Thoracic aorta (tissue), 2 donors: ENCODE measurements at places on chromosomes 4 and X. TPM values are rescaled to one million over a fixed set of nuclear protein-coding genes. Genes with fewer than 3 reads are reported as not detected.

The PAGE5 gene
- not detected for total RNA-seq

DNA sequence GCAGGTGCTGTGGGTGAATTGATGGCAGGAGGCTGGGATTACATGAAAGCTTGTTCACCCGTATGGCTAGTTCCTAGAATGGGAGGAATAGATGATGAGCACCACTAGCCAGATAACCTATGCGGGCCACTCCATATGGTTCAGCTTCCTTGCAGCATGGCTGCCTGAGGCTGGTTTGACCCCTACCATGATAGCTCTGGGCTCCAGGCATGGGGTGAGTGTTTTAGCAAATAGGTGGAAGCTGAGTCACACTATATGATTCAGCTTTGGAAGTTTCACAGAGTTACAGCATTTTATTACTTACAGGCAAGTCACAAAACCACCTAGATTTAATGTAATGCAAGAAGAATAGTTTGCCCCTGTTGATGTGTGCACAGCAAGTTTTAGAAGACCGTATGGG is 603.2 kb downstream of the STIM2 start:
- DNase-seq: no peak
- no peaks in the 10 kb centered on the region for H3K36me3 ChIP-seq
- H3K4me3 ChIP-seq: no peak overlapping the region
- H3K27me3 ChIP-seq: no peaks in the 10 kb centered on the region
- H3K27ac ChIP-seq: no peak overlapping the region

DNA sequence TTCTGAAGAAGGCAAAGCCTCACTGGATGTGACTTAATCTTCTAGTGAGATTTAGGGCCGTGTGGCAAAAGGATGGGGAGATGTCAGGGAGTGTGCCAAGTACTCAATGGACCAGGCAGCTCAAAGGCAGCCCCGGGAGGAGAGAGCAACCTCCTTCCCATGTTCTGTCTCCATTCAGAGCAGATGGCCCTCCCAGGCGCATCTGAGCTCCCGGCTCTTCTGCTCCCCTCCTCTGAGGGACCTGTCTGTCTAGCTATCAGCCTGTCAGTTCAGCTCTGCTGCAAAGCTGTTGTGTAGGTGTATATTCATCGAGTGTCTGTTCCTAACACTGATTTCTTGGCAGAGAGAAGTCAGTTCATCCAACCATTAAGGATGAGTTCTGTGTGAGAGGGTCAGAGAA is 10.9 kb upstream of the PORCN start:
- no peaks in the 10 kb centered on the region for H3K27me3 ChIP-seq
- no peaks in the 10 kb centered on the region for H3K36me3 ChIP-seq
- no peak overlapping the region for H3K4me3 ChIP-seq
- H3K4me1 ChIP-seq: no peaks in the 10 kb centered on the region

The SPANXN3 gene
- not detected for total RNA-seq

DNA sequence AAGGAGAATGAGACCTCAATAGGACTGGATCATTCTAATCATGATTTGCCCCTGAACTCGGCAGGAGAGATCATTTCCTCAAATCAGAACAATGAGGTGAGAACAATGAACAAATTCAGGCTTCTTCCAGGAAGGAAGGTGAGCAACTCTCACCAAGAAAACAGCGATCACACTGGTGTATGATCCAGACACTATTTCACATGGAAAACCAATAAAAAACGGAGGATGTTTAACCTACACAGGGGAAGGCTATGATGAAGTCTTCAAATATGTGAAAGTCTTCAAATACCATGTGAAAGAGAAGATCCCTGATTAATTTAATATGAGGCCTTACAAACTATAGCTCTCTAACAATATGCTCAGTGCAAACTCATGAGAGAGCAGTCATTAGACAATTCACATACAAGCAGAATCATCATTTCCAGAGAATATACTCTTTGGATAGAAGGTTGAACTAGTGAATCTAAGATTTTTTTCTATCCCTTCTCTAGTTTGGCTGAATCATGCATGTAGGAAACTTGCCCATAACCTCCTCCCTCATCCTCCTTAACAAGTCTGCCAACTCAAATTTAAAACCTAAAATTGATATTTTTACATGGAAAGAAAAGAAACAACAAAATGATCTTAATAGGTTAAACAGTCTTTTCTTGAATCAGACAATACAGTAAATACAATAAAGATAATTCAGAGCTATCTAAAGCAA is 122.5 kb downstream of the ADAMTS3 start:
- no peak overlapping the region for H3K27ac ChIP-seq
- no peak overlapping the region for H3K4me3 ChIP-seq

- H3K4me1 ChIP-seq: peaks cover 15% of the 10 kb centered on the region
- H3K27ac ChIP-seq: no peak overlapping the region
- no peaks in the 10 kb centered on the region for H3K27me3 ChIP-seq
- H3K4me3 ChIP-seq: no peak overlapping the region
- DNase-seq: no peak
Observed at GRCh38 chr4:16194214-16194613, 32.1 kb downstream of the TAPT1 start.

- peaks cover 2% of the 10 kb centered on the region for H3K4me1 ChIP-seq
- no peak overlapping the region for H3K27ac ChIP-seq
Observed at GRCh38 chrX:46788902-46789301, 30.0 kb upstream of the SLC9A7 start.

DNA sequence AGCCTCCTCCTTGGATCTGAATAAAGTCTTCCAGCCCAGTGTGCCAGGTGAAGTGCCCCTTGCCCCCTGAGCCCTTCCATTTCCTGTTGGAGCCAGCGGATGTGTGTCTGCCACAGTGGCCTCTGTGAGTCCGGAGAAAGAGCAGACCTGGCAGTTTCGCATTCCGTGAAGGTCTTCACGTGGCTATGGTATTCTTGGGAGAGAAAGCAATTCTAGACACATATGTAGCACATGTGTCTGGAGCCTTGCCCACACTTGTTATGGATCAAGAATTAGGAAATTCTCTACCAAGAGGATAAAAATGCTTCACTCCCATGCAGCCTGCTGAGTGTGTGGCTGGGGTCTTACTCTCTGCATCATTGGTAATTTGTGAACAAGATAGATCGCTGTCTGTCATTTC is 130.9 kb downstream of the REPS2 start:
- DNase-seq: no peak
- no peak overlapping the region for H3K4me3 ChIP-seq
- H3K36me3 ChIP-seq: no peaks in the 10 kb centered on the region
- peaks cover 33% of the 10 kb centered on the region for H3K4me1 ChIP-seq
- H3K27ac ChIP-seq: peak overlapping the region; percentile 86

The VCX3B gene
- not detected for total RNA-seq

GRCh38 chr4:93743022-93743421 is 85.5 kb upstream of the ATOH1 start:
- H3K4me1 ChIP-seq: no peaks in the 10 kb centered on the region
- no peak for DNase-seq
- H3K36me3 ChIP-seq: no peaks in the 10 kb centered on the region
- H3K27me3 ChIP-seq: no peaks in the 10 kb centered on the region
- no peak overlapping the region for H3K27ac ChIP-seq

The SMIM10 gene
- total RNA-seq: 9.9 TPM

DNA sequence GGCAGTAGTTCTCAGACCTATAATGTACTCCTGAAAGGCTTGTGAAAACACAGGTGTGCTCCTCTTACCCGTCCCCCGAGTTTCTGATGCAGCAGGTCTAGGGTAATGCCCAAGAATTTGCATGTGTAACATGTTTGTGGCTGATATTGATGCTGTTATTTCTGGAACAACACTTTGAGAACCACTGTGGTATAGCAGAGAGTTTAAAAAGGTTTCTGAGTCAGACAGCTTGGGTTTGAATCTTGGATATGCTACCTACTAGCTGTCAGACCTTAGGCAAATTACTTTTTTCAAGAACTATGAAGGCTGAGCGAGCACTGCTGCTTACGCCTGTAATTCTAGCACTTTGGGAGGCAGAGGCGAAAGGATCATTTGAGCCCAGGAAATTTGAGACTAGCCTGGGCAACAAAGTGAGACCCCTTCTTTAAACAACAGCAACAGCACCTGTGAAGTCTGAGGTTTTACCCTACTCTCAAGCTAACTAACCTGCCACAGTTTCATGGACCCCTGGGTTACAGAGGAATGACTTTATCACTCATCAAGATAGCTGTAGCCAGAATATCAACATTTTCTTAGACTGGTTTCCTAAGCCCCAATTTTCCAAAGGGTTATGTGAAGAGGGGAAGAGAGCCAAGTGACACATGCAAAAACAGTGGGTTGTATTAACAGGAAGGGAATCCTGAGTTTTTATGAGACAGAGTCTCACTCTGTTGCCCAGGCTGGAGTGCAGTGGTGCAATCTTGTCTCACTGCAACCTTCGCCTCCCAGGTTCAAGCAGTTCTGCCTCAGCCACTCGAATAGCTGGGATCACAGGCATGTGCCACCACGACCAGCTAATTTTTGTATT is 5.1 kb downstream of the AFF1 start:
- H3K36me3 ChIP-seq: no peaks in the 10 kb centered on the region
- peak overlapping the region; percentile 35 for H3K27ac ChIP-seq
- DNase-seq: no peak
- H3K4me1 ChIP-seq: peaks cover 60% of the 10 kb centered on the region

The CXXC4 gene
- 2.5 TPM for total RNA-seq

- no peak overlapping the region for H3K4me3 ChIP-seq
- no peaks in the 10 kb centered on the region for H3K27me3 ChIP-seq
- no peak overlapping the region for H3K27ac ChIP-seq
- no peaks in the 10 kb centered on the region for H3K36me3 ChIP-seq
Observed at GRCh38 chrX:131059246-131059645, 1.1 kb downstream of the ARHGAP36 start.

GRCh38 chr4:772118-772517 is 53.8 kb downstream of the CPLX1 start:
- H3K4me1 ChIP-seq: no peaks in the 10 kb centered on the region
- H3K27me3 ChIP-seq: no peaks in the 10 kb centered on the region
- no peak for DNase-seq
- H3K36me3 ChIP-seq: peaks cover 63% of the 10 kb centered on the region
- no peak overlapping the region for H3K4me3 ChIP-seq

GRCh38 chrX:43706786-43707370 is 50.8 kb downstream of the MAOA start:
- H3K36me3 ChIP-seq: no peaks in the 10 kb centered on the region
- H3K27ac ChIP-seq: peak overlapping the region; percentile 65
- H3K27me3 ChIP-seq: no peaks in the 10 kb centered on the region
- H3K4me3 ChIP-seq: no peak overlapping the region

The CT45A3 gene
- not detected for total RNA-seq

GRCh38 chr4:125572601-125573000 is 257.8 kb downstream of the FAT4 start:
- H3K27ac ChIP-seq: no peak overlapping the region
- no peaks in the 10 kb centered on the region for H3K36me3 ChIP-seq
- H3K27me3 ChIP-seq: no peaks in the 10 kb centered on the region

DNA sequence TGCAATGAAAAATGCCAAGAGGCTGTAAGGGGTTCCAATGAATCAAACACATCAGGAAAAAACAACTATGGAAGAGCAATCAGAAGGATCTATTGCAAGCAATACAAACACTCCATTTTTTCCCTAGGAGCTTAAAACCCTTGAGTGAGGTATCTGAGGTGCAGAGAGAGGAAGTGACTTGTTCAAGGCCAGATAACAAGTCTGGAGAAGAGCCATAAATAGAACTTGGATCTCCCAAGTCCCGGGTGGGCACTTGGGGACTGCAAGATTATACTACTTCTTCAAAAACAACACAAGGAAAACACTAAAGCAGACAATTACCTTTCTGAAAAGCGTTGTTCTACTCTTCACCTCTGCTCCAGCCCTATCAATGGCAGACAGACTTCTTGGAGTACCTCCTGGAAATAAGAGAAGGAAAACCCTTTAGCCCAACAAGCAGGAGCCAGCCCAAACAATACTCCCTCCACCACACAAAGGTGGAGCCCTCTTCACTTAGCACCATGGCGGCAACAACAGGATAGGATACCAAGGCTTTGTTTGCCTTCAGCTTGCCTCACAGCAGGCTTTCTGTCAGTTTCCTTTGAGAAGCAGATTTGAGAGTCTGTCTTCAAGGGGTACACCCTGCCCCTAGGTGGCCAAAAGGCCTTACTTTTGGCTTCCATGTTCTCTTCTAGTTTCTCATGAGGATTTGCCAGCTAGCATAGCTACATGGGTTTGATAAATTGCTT is 26.0 kb downstream of the AIFM1 start:
- no peaks in the 10 kb centered on the region for H3K4me1 ChIP-seq
- no peak for DNase-seq
- H3K4me3 ChIP-seq: no peak overlapping the region
- peaks cover 4% of the 10 kb centered on the region for H3K36me3 ChIP-seq
- H3K27ac ChIP-seq: no peak overlapping the region
- no peaks in the 10 kb centered on the region for H3K27me3 ChIP-seq

The LRAT gene
- total RNA-seq: not detected

DNA sequence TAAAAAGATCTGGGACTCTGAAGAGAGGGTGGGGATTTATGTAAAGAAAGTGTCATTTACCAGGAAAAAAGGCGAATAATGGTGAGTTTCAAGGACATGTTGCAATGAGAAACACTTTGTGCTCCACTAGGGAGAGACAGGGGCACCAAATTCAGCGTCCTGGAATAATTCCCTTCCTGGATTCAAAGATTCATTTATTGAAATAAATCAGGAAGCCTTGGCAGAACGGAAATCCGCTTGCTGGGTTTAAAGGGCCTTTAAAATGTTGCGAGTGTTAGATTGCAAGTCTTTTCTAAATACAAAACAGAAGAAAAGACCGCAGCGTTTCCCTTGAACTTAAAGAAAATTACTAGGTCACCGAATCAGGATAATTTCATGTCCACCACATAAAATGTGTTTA is 3.8 kb upstream of the ZIC3 start:
- H3K27me3 ChIP-seq: no peaks in the 10 kb centered on the region
- H3K4me3 ChIP-seq: no peak overlapping the region
- no peak overlapping the region for H3K27ac ChIP-seq
- H3K4me1 ChIP-seq: peaks cover 11% of the 10 kb centered on the region

DNA sequence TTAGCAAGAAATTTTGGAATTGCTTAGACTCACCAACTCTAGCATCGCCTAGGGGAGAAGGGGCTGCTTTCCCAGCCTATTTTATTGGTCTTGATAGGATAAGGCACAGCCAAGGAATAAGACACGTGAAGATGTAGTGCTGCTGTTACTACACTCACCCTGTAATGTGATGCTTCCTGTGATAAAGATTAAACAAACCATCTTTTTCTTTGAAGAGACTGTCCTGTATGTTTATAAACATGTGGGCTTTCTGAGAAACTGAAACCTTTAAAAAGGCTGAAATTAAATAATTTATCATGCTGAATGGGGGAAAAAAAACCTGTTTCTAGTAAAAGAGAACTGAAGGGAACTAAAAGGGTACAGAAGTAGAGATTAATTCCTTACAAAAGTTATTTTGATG is 13.2 kb downstream of the TAPT1 start:
- peaks cover 39% of the 10 kb centered on the region for H3K4me1 ChIP-seq
- no peak overlapping the region for H3K27ac ChIP-seq
- no peak overlapping the region for H3K4me3 ChIP-seq
- H3K36me3 ChIP-seq: no peaks in the 10 kb centered on the region

DNA sequence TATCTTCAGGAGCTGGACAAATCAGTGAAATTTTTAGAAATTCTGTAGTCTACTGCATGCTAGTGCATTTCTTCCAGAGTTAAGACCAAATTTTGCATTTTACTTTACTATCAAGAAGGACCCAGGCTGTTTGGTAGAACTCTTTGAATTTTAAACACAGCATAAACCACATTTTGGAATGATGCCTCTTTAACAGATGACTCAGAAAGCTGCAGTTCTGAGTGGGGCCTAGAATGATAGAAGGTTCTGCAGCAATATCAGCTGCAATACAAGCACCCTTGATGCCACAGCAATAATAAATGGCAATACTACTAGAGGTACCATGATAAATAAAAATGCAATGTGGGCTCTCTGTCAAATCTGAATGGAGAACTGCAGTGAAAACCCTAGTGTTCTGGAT is 198.7 kb downstream of the TMA16 start:
- H3K27me3 ChIP-seq: no peaks in the 10 kb centered on the region
- DNase-seq: no peak
- no peak overlapping the region for H3K27ac ChIP-seq
- H3K4me1 ChIP-seq: no peaks in the 10 kb centered on the region
- H3K36me3 ChIP-seq: no peaks in the 10 kb centered on the region

The PCDH19 gene
- total RNA-seq: 0.41 TPM
